ENCODE measurements at places on chromosomes 5 and 9.

DNA sequence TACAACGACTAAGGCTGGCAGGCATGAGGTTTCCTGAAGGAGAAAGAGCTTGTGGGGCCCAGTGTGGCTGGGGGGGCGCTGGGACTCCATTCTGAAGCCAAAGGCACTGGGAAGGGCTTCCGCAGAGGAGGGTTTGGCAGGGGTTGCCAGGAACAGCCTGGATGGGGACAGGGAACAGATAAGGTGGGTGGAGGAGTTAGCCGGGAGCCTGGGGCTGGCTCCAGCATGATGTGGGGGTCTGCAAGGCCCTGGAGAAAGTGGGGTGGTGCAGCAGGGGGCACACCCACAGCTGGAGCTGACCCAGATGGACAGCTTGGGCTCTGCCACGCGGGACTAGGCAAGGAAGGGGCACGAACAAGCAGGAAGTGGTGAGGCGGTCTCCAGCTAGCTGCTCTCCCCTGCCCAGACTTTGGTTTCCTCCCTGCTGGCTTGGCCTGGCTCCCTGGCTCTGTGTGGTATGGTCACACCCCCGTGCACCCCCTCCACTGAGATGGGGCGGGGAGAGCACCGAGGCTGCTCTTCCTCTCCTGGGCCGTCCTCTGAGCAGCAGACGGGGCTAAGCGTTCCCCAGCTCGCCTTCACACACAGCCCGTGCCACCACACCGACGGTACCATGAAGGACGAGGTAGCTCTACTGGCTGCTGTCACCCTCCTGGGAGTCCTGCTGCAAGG is at the start of gene LTC4S:
Gene LTC4S, plus strand, starts transcription at position 519 of the 672 bp plus-strand sequence. Its CDS starts 95 bp downstream, at position 614.
- DNase-seq: no peak

GRCh38 chr5:121949885-121950284 is 11.9 kb upstream of the SRFBP1 start:
- no peak for DNase-seq

DNA sequence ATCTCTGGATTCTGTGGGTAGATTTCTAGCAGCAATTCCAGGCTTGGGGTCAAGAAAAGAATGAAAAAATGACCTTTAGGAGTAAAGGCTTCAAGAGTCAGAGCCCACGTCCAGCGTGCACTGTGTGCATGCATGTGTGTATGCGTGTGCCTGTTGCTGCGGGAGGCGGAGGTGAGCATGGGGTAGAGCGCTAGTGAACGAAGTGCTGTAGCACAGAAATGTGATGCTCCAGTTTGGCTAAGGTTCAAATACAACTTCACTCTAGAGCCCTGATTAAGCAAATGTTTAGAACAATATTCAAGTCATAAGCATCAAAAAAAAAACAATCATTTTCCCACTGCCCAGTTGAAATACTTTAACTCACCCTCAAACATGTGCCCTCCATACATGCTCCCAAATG is 403.9 kb downstream of the ZNF608 start:
- no peak for DNase-seq

DNA sequence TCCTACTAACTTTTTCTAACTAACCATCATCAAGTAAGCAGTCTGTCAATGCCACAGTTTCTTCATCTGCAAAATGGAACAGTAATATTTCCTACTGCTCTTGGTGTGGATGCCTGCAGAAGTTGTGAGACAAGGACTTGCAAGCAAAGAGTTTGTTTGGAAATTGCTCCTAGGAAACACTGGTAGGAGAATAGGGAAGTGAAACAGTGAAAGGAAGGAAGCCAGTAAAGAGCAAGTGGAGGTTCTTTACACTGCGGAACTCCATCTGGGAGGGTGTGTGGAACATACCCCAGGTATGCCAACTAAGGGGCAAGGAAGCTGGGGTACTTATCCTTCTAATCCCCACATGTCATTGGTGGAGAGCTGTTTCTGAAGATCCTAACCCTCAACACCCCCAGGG is 119.9 kb downstream of the FOXD1 start:
- DNase-seq: no peak

DNA sequence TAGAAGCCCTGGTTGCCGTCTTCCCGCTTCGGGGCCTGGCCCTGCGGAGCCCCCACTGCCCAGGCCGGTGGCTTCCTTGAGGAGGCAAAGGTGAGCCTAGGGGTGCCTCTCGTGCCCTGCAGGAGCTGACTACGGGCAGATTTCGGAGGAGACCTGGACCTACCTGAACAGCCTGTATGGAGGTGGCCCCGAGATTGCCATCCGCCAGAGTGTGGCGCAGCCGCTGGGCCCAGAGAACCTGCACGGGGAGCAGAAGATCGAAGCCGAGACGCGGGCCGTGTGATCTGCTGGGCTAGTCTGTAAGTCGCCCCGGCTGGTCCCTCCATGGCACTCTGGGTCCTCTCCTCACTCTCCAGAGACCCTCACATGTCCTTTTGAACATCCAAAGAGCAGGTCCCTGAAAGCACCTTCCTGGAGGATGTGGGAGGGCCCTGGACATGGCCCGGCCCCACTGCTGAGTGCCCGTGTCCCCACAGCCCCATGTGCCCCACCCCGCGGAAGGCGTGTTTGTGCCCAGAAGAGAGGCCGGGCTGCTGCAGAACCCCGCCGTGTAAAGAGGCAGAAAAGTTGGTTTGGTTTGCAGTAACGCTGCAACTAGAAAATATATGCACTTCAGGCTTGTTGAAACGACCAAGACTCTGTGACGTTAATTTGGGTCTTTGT is 44.9 kb downstream of the USP20 start:
- DNase-seq: no peak

GRCh38 chr5:107814183-107814827 is 143.6 kb upstream of the EFNA5 start:
- DNase-seq: no peak

DNA sequence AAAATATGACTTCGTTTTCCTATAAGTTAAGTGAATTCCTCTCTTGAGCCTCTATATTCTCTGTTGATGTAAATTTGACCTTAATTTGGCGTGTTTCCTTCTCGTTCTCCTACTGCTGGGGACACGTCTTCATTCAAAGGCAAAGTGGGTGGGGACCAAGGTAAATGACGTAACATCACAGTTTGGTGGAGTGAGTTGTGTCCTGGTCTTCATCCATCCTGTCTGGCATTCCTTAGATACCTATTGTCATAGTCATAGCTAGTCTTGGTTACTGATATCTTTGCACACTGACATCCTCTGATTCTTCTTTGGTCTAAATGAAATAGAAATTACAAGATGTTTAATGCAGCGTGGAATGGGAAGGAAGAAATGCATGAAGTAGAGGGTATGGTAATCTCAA is 108.5 kb downstream of the NNT start:
- no peak for DNase-seq

DNA sequence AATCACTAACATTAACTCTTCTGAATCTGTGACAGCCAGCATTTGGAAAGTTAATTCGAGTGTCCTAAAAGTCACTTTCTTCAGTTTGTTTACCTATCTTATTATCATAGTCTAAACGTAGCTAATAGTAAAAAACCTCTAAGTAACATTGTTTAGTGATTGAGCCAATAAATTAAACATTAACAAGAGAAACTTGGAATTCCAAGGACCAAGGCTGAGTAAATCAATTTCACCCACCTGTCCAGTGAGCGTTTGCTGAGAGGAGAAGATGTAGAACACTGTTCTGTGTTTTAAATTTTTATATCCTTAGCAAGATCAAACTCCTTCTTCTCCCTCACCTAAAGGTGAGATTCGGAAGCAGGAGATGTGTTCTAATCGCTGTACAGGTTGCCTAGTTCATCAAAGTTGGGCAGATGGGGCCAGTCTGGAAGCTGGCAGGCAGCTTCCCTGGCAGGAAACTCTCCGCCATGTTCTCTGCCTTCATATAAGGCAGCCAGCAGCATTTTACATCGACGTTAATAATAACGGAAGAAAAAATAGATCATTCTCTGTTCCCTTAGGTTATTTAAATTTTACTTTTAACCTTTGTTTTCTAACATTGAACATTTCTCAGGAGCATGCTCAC is 89.2 kb downstream of the DAPK1 start:
- DNase-seq: no peak

- DNase-seq: no peak
Observed at GRCh38 chr5:136979131-136979530, 520.0 kb downstream of the SPOCK1 start.

DNA sequence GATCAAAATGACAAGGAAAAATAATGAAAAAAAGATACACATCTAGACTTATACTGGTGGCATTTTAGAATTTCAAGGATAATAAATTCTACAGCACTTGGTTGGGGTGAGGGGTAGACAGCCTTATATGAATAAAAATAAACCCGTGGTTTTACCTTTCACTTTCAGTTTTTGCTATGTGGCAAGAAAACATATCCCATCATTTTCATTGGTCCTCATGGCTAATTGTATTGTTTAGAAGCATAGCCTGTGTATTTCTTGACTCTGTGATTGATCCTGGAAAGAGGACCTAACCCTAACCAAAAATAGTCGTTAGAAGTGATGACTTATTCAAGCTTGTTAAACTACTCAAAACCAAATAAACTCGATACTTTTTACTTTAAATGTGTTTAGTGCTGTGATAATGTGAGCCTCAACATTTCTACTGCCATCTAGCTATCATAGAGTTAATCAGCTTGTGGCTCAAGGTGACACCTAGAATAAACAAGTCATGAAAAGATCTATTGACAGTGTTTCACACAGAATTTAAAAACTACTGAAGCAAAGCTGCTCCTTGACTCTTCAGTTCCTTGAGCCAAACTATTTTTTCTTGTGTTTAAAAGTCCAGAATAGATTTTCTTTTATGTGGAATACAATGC is 153.3 kb upstream of the IZUMO3 start:
- no peak for DNase-seq

DNA sequence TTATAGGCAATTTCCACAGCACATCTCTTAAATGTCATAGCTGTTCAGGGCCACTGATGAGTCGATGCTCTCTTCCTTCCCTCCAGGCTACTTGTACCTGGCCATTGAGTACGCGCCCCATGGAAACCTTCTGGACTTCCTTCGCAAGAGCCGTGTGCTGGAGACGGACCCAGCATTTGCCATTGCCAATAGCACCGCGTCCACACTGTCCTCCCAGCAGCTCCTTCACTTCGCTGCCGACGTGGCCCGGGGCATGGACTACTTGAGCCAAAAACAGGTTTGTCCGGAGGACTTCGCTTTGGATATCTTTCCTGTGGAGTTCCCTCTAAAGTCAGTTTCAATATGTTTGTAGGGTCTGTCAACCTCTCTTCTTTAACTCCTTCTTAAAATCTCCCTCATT is 84.3 kb downstream of the EQTN start:
- no peak for DNase-seq

- no peak for DNase-seq
Observed at GRCh38 chr5:160497878-160498277, 76.2 kb downstream of the PTTG1 start.

DNA sequence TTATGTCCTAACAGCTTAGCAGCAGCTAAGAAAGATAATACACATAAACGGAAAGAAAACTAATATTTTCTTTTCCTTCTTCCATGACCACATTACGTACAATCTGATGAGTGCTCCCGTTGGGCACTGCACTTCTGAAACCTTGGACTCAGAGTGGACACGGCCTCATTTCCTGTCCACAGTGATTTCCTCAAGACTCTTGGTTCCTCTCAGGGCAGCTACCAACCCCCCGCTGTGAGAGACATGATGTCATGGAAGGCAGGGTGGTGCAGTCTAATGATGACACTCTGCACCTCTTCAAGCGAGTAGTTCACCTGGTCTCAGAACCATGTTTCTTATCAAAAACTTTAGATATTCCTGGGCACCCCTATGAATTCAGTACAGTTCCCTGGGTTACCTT is 68.7 kb upstream of the CTSL start:
- no peak for DNase-seq

DNA sequence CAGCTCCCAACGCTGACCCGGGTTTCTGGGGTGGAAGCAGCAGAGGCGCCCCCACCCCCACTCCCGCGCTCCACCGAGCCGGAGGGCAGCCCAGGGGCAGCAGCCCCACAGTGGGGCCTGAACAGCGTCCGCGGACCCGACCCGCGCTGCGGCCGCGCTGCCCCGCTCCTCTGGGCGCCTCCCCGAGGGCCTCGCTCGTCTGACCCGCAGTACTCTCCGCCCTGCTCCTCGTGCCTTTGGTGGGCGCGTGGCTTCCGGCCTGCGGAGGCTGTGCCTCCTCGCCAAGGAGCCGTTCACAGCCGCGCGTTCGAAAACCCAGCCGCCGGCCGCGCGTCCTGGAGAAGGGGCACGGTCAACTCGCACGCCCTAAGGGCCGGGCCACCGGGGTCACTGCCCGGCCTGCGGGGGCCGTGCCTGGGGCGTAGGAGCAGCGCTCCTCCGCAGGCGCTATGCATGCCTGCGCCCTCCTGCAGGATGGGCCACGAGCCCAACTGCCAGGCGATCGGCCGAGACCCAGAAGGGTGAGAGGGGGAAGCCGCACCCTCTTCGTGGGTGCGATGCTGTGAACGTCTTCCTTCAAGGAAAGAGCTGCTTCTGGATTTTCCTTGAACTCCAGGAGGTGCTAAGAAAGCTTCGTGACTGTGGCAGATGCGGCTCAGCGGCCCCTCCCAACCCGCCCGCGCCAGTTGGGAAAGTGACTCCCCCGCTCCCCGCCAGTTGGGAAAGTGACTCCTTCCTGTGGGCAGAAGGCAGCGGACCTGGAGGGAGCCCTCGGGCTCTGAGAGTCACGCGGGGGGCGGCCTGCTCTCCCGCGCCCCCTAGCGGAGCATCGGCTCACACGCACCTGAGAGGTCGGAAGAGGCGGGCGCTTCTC is 82.7 kb downstream of the HSD17B3 start:
- DNase-seq: no peak

DNA sequence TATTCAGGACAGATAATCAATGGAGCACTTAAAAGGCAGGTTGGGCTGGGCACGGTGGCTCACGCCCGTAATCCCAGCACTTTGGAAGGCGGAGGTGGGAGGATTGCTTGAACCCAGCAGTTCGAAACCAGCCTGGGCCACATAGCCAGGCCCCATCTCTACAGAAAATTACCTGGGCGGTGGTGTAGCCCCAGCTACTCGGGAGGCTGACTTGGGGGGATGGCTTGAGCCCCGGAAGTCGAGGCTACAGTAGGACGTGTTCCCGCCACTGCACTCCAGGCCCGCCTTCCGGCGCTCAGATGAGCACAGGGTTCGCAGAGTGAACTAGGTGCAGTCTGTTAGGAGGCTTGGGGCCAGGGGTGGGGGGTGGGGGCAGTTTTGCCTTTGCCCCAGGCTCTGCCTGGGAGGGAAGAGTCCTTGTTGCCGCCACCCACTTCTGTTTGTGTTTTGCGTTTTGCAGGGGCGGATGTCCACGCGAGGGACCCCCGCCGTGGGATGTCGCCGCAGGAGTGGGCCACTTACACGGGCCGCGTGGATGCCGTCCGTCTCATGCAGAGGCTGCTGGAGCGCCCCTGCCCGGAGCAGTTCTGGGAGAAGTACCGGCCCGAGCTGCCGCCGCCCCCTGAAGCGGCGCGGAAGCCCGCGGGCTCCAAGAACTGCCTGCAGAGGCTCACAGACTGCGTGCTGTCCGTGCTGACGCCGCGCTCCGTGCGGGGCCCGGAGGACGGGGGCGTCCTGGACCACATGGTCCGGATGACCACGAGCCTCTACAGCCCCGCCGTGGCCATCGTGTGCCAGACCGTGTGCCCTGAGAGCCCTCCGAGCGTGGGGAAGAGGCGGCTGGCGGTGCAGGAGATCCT is 85.2 kb downstream of the ANKRD33B start:
- no peak for DNase-seq

DNA sequence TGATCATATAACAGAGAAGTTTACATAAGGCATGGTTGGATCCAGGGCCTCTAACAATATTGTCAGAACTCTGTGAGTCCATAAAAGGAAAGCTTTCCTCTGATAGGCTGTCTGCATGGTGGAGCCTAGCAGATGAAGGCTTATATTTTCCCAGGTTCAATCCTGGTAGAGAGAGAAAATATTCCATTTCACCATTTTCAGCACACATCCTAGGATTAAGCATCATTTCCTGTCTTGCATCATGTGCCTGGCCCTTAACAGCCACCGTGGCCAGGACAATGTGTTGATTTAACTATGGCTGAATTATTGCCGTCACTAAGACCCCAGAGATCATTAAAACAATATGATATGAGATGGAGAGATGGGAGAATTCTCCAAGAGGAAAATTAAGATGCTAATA is 90.9 kb upstream of the GRIA1 start:
- DNase-seq: no peak

Data from stimulated activated CD8-positive, alpha-beta memory T cell treated with anti-CD3 and anti-CD28 coated beads, Interleukin-7, amount 100 ng/mL, for 48 hours (primary cell).